ENCODE measurements at places on chromosomes 5 and 9.

GRCh38 chr5:128498844-128499455, 39.1 kb downstream of the FBN2 start:
- DNase-seq, result no peak

DNA sequence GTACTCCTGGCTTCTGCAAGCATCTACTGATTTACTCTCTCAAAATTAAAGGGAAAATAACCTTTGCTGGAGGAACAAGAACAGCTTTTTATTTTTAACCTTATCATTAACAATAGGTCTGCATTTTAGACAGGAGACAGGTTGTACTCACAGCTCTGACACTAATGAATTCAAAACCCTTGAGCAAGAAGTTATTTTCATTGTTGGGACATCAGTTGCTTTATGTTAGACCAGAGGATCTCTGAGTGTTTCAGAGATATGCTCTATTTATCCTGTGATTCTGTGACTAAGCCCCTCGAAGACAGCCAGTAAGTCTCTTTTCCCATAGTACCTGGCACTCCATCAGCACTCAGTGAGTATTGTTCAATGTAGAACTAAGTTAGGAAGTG, 190.2 kb upstream of the PCSK5 start:
- no peak for DNase-seq

- no peak for DNase-seq
Measured at GRCh38 chr5:115419846-115420585, 123.6 kb upstream of the CCDC112 start.

DNA sequence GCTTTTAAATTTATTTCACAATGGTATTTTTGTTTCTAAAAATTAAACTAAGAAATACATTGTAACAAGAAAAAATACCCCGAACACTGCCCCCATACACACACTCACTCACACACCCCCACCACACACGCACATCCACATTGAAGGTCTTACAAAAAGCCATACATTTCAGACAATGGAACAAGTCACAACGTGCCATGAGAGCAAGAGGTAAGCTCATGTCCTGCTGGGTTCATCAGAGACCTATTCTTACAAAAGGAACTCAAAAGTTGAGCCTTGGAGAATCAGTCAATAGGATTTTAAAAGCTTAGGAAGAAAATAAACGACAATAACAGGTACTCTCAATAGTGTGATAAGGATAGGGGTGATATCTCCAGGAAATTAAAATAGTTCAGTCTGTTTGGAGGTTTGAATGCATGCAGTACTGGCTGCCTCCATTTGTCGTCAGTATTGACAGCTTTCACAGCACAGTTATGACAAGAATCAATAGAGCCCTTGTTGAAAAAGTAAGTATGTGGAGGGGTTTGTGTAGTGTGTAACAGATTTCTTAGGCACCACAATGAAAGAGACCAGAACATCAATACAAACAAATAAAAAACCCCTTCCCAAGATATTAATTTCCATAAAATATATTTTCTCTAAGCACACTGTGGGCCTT, 1826.2 kb upstream of the CDH6 start:
- no peak for DNase-seq

DNA sequence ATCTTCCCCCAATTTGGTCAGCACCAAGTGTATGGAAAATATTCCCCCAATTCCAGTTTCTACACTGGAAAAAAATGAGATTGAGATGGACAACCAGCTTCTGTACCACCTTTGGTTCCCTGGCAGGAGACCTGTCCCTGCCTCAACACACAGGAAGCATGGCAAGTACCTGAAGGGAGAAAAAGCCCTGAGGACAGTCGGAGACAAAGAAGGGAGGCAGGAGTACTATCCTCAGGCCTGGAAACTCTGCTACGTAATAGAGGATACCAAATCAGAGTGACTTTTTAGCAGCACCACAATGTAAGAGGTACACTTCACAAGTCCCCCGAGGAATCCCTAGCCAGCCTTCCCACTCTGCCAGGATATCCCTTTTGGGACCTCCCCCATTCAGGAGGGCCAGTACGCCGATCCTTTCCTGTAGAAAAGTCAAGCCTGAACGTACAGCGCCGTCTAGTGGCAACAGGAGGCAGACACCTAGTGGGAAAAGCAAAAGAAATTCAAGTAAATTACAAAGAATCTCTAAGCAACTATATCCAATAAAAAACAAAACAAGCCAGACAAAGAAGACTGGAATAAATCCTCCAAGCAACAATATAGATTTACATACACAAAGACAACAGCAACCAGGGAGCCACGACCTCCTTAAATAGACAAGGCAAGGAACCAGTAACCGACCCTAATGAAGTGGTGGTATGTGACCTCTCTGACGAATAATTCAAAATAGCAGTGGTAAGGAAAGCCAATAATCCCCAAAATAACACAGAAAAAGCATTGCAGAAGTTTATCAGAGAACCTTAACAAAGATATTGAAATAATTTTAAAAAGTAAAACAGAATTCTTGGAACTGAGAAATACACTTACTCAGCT, 63.3 kb upstream of the SLCO6A1 start:
- no peak for DNase-seq

GRCh38 chr5:10427201-10427600, 14.5 kb upstream of the ROPN1L start:
- DNase-seq, result no peak

DNA sequence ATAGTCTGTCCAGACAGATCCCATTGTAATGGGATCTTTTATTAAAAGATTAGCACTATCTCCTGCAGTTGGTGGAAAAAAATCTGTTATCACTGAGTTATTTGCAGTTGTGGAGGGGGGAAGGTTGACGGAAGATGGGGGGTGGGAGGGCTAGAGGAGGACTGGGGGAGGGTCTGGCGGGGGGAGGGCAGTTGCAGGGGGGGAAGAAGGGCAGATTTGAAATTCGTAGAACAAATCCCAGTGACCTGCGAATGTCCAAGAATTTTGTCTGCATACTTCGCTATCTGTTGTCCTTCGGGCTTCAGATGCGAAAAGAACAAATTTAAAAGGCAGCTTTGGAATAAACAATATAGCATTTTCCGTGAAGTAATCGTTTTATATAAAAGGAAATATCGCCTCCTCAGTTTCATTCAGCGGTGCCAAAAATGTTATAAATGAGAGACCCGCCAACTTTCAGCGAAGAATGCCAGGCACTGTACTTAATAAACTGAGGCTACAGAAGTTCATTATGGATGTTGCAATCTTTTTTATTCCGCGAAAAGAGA, 1.3 kb upstream of the FST start:
- no peak for DNase-seq

- DNase-seq, result no peak
Measured at GRCh38 chr9:29209748-29210291, 1636.5 kb upstream of the C9orf72 start.

DNA sequence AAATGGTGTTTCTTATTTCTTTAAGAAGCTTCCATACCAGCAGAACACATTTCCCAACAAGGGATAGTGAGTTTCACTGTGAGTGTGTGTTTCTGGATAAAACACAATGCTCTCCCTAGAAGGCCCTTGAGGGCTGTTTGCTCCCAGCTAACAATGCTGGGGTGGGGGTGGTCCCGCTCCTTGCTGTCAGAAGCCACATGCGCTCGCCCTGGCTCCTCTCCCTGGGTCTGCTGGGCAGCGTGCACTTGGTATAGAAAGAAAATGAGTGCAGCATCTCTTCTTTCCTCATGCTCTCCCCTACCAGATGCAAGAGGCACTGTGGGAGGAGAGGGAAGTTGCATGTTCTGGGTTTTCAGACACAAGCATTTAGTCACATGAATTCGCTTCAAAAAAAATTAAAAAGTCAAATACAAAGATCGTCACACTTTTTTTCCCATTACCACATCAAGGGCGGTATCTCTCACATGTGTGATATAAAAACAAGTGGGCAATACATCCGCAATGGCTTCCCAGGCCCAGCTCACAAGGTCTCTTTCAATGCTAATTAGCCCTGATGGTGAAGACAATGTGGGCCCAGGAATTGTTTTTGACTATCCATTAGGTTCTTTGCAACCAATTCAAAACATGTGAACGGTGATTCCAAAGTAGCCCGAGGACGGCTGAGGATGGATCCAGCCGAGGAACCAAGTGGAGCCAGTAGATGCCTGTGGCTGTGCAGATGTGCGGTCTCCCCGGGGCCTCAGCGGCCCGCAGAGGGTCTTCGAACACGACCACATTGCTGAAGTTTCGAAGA, 603.6 kb downstream of the IRX1 start:
- no peak for DNase-seq

DNA sequence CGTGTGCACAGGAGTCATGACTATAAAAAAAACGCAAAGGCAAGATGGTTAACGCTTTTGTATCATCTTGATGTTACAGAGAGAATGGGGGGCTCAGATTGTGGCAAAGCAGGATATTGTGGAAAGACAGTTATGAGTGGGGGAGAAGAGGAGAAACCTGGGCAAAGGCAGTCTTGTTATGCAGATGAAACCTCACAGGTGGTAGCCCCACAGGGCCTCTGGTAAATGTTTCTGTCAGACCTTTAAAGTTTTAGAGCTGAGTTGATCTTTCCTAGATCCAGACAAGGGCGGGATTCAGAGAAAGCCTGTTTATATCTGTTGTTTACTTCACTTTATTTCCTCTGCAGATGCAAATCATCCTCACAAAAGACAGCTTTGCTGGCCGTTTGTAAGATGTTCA, 55.2 kb downstream of the C9orf85 start:
- no peak for DNase-seq

DNA sequence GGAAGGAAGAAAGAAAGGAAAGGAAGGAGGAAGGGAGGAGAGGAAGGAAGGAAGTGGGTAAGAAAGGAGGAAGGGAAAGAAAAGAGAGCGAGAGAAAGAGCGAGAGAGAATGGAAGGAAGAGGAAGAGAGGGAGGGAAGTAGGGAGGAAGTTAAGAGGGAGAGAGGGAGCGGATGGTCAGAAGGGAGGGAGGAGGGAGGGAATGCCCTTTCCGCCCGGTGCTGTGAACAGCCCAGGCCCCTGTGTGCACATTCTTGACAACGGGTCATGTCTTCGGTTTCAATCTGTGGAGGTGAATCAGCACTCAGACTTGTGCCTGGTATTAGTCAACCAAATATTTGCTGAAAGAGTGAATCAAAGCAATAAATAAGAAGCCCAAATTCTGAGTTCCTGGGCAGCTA, 39.2 kb downstream of the PRUNE2 start:
- DNase-seq, result no peak

- no peak for DNase-seq
Measured at GRCh38 chr5:88673253-88674105, 209.5 kb downstream of the MEF2C start.

- no peak for DNase-seq
Measured at GRCh38 chr9:5231212-5231611, at the start of gene INSL4. Gene INSL4 (plus strand): TSS chr9:5231419. CDS start chr9:5231524, 105 bp downstream.

- DNase-seq, result no peak
Measured at GRCh38 chr9:69798744-69799143, 21.9 kb upstream of the CFAP95 start.

- no peak for DNase-seq
Measured at GRCh38 chr5:14141764-14142163, 1.4 kb upstream of the TRIO start.

DNA sequence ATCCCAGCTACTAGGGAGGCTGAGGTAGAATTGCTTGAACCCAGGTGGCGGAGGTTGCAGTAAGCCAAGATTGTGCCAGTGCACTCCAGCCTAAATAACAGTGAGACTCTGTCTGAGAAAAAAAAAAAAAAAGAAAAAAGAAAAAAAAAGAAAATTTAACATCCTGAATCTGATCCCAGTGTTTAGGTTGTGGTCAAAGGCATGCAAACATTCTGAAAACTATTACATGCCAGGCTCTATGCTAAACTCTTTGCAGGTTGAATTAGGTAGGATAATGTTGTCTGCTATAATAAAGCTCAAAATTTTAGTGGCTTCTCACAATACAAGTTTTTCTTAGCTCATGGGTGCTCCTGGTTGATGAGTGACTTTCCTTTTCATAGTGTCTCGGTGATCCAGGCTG, 367.4 kb downstream of the PSAT1 start:
- no peak for DNase-seq

DNA sequence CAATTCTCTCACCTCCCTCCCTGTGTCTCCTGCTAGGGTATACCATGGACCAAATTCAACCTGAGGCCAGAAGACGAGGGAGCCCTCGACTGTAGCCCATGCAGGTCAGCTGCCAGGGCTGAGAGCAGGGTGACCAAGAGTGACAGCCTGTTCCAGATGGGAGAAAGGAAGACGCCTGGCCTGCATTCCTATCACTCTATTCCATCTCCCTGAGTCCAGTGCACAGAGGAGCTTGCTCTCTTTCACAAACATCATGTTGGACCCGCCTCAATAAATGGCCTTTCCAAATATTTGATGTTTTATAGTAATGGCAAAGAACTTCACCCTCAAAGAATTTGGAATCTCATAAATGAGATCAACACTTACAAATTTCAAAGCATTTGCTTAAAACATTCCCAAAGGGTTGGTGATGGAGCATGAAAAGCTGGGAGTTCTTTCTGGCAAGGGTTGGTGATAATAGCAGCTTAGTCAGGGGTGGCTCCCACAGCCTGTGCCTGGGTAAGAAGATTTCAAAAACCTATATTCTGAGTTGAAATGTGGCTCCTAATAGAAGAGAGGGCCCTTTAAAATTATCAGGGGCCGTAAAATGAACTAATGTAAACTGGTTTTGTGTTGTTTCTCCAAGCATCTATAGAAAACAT, 393.1 kb downstream of the EFNA5 start:
- DNase-seq, result no peak

GRCh38 chr9:38681747-38682227, 38.1 kb downstream of the FAM240B start:
- DNase-seq, result no peak

DNA sequence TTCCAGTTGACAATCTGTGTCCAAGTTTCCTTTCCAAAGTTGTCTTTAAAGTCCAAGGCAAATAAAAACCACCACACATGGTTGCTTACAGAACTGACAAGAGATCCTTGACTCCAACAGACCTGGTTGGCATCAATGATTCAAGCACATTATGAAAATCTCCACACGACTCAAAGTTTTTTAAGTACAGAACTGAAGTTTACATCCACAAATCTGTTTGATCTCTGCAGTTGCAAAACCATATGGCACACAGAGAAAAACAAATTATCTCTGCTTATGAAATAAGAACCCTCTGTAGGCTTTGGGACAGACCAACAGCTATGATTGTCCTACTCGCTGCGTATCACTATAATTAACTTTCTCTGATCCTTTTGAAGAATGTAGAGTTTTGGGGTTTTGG, 60.8 kb downstream of the MLLT3 start:
- DNase-seq, result no peak

DNA sequence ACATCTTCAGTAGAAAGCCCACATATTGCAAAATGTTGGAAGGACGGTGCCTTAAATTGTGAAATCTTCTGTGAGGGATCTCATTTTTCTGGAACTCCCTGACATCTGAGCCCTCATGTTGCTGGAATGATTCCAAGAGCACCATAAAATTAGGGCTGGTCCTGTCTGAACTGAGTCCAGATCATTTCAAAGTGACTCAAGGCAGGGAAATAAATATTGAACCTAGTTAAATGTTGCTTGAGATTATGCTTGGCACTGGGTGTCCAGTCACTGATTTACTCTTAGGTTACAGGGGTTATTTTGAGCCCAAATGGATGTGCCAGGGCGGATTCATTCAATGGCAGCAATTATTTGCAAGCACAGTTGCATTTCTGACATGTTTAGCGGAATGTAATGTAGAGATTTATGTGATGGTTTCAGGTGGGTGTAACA, 437.0 kb downstream of the PIK3R1 start:
- no peak for DNase-seq

Data from stimulated activated CD8-positive, alpha-beta memory T cell treated with anti-CD3 and anti-CD28 coated beads, Interleukin-4, amount 100 ng/mL, for 4 hours (primary cell).